ENCODE measurements at places on chromosomes 5 and 9.

GRCh38 chr9:114446672-114447450 is 58.4 kb downstream of the WHRN start:
- H3K4me3 ChIP-seq = no peak overlapping the region
- no peak overlapping the region for H3K27ac ChIP-seq
- no peaks in the 10 kb centered on the region for H3K36me3 ChIP-seq
- H3K27me3 ChIP-seq = no peaks in the 10 kb centered on the region
- peaks cover 3% of the 10 kb centered on the region for H3K4me1 ChIP-seq

GRCh38 chr5:17832949-17833745 is 198.9 kb downstream of the TAF11L14 start:
- no peaks in the 10 kb centered on the region for H3K27me3 ChIP-seq
- H3K27ac ChIP-seq = no peak overlapping the region
- no peak overlapping the region for H3K4me3 ChIP-seq
- H3K36me3 ChIP-seq = no peaks in the 10 kb centered on the region
- no peak for DNase-seq

- H3K36me3 ChIP-seq = no peaks in the 10 kb centered on the region
- no peak overlapping the region for H3K4me3 ChIP-seq
- DNase-seq = no peak
- H3K4me1 ChIP-seq = no peaks in the 10 kb centered on the region
Measured at GRCh38 chr5:133120156-133120750, 68.4 kb downstream of the HSPA4 start.

GRCh38 chr9:107925749-107926297 is 436.3 kb upstream of the KLF4 start:
- no peak overlapping the region for H3K27ac ChIP-seq
- H3K4me3 ChIP-seq = no peak overlapping the region
- no peaks in the 10 kb centered on the region for H3K36me3 ChIP-seq

- peak overlapping the region; percentile 86 for H3K4me3 ChIP-seq
- H3K27me3 ChIP-seq = no peaks in the 10 kb centered on the region
- DNase-seq = peak; percentile 60
- H3K36me3 ChIP-seq = peaks cover 9% of the 10 kb centered on the region
- peaks cover 46% of the 10 kb centered on the region for H3K4me1 ChIP-seq
Measured at GRCh38 chr5:181246276-181247049, 2.8 kb upstream of the RACK1 start.

DNA sequence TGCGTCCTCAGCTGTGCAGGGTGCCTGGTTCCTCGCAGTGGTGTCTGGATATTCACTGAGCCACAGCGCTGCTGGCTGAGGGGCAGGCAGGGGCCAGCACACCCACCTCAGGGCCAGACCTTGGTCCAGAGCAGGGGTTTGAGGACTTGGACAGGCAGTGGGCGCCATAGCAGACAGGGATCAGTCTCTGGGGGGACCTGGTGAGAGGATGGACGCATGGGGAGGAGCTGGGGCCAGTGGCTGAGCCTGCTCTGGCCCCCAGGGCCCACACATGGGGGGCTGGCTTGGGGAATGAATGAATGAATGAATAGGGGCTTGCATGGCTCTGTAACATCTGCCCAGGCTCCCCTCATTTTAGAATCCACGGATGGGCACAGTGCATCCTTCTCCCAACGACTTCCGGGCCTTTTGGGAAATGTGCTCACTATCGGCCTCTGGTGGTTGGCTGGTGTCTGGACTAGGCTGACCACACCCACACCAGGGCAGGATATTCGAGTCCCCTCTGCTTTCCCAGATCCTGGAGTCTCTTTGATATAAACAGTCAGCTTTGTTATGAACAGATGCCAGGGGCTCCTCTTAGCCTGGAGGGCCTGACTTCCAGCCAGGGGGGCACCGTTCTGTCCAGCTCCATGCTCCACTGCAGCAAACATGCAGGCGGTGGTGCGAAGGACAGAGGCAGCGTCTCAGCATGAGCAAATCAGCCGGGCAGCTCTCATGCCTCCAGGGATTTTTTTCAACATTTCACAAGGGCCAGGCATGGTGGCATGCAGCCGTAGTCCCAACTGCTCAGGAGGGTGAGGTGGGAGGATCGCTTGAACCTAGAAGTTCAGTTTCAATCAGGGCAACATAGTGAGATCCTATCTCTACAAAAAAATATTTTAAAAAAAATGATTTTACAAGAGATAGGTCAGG is 62.6 kb downstream of the NEK6 start:
- H3K4me1 ChIP-seq = no peaks in the 10 kb centered on the region
- no peaks in the 10 kb centered on the region for H3K36me3 ChIP-seq
- H3K27ac ChIP-seq = no peak overlapping the region
- no peaks in the 10 kb centered on the region for H3K27me3 ChIP-seq
- no peak overlapping the region for H3K4me3 ChIP-seq
- DNase-seq = no peak

DNA sequence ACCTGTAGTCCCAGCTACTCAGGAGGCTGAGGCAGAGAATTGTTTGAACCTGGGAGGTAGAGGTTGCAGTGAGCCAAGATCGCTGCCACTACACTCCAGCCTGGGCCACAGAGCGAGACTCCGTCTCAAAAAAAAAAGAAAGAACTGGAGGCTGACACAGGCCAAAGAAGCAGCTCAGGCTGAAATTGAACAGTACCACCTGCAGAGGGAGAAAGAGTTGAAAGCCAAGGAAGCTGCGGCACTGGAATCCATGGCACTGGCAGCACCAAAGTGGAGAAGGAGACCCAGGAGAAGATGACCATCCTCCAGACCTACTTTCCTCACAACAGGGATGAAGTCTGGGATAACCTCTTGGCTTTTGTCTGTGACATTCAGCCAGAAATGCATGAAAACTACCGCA is 11.3 kb upstream of the TMEM141 start:
- H3K4me1 ChIP-seq = no peaks in the 10 kb centered on the region
- H3K27ac ChIP-seq = no peak overlapping the region
- H3K27me3 ChIP-seq = no peaks in the 10 kb centered on the region

DNA sequence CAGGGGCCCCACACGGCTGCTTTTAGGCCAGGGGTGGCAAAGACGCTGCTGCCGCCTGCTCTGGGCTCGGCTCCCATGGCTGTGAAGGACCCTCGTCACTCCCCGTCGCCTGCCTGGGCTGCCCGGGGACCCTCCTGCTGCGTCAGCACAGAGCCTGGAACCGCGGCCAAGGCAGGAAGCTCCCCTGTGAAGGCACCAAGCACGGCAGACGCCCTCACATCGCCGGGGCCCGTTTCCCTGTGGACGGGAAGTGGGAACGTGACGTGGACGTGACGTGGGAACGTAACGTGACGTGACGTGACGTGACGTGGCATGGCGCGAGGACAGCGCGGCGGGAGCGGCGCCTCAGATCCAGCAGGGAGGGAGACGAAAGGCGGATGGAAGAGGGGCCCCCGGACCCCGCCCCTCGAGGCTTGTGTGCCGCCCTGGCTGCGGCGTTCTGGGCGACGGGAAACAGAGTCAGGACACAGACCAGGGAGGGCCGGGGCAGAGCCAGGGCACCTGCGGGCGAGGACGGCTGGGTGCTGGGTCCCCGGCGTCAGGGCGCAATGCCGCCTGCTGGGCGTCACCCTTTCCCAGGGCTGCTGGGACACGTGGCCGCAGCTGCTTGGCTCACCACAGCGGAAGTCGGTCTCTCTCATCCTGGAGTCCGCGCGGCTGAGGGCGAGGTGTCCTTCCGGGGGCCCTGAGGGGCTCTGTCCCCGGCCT is 53.1 kb downstream of the MRPL36 start:
- DNase-seq = no peak
- no peaks in the 10 kb centered on the region for H3K36me3 ChIP-seq
- H3K4me1 ChIP-seq = no peaks in the 10 kb centered on the region

- no peaks in the 10 kb centered on the region for H3K4me1 ChIP-seq
- H3K27me3 ChIP-seq = no peaks in the 10 kb centered on the region
- H3K4me3 ChIP-seq = no peak overlapping the region
- no peak overlapping the region for H3K27ac ChIP-seq
- no peak for DNase-seq
- H3K36me3 ChIP-seq = no peaks in the 10 kb centered on the region
Measured at GRCh38 chr5:90613459-90613858, 54.9 kb downstream of the ADGRV1 start.

- no peak overlapping the region for H3K4me3 ChIP-seq
- no peak for DNase-seq
- no peaks in the 10 kb centered on the region for H3K36me3 ChIP-seq
Measured at GRCh38 chr9:65420771-65421170, 135.8 kb upstream of the FOXD4L5 start.
